CD8-positive, alpha-beta memory T cell (primary cell): ENCODE measurements at places on chromosomes 13 and 19. TPM values are rescaled to one million over a fixed set of nuclear protein-coding genes. Genes with fewer than 3 reads are reported as not detected.

DNA sequence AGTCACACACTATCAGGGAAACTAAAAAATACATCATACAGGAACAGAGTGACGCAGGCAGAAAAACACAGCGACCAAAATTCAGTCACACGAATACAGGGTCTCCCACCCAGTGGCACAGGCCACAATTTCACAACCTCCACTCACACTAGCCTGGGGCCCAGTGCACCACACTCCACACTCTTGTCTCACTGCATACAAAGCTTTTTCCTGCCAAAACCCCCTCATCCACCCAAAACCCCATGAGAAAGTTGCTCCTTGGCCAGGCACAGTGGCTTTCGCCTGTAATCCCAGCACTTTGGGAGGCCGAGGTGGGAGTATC, 1.2 kb downstream of the S1PR5 start:
- peak; percentile 46 for DNase-seq

The POU2F2 gene
- 46.7 TPM for total RNA-seq

DNA sequence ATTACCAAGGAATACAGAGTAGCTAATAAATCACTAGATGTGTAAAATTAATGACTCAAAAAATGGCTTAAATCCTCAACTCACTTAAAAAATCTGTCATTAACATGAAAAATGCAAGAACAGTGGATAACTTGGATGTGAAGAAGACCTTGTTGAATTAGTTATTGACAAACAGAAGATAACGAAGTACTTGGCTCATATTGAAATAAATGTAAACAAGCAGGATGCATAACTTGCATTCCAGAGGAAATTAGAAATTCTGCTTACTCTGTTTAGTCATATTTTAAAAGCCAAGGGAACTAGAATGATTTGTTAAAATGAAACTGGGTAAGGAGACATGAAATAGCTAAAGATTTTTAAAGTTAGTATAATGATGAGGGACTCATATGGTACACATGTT, 1812.2 kb downstream of the PCDH9 start:
- DNase-seq: no peak

GRCh38 chr19:33941133-33941532, 144.5 kb downstream of the KCTD15 start:
- no peak for DNase-seq

The ZNF837 gene
- total RNA-seq: 1.8 TPM
